Stimulated activated CD8-positive, alpha-beta memory T cell treated with anti-CD3 and anti-CD28 coated beads, Interleukin-4, amount 100 ng/mL, for 1 hour (primary cell): ENCODE measurements at places on chromosomes 4 and X.

DNA sequence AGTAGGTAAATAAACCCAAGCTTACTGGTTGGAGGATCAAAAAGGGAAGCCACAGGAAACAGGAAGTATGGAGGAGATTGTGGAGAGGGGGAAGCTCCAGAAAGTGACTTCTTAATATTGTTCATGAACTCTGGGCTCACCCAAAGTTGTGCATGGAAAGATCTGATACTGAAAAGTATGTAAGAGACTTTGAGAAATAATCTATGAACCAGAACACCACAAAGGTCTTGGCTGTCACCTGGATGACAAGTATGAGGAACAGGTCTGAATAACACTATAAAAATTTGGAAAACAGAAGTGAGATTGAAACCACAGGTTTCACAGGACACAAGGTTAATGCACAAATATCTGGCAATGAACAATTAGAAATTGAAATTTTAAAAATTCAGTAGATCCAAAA, 567.4 kb downstream of the INPP4B start:
- no peak for DNase-seq

- no peak for DNase-seq
Measured at GRCh38 chrX:97039363-97040029, 155.8 kb downstream of the RPA4 start.

DNA sequence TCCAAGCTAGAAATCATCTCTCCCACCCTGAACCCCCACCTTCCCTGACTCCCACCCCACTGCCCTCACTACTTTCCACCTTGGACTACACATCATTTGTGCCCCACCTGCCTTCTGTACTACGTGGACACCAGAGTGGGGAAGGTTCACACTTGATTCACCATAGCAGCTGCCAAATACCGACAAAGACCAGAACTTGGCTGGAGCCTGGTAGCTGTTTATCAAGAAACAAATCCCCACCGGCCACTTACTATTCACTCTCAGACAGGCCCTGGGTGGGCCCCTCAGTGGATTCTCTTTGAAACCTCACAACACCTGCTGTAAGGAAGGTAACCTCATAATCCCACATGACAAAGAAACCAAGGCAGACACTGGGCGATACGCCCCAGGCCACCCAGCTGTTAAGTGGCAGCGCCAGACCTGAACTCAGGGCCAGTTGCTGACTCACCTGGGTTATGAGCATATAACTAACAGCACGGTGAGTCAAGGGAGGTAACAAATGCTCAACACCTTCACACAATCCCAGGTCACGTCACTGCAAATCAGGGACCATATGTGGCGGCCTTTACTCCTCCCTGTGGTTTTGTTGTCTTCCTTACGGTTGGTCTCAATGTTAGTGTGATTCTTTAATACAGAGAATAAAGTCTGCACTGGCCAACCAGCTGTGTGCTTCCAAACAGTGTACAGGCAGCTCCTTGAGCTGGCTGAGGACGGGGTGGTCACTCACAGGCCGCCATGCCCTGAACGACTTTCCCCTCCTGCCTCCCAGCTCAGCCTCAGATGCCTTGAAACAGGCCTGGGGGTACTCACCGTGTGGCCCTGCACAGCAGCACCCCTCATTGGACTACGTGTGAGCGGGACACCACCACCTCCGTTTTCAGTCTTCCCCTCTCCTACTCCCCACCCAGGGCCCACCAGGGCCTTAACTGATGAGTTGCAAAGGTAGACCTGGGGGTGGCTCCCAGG, 7.5 kb downstream of the WDR1 start:
- no peak for DNase-seq

DNA sequence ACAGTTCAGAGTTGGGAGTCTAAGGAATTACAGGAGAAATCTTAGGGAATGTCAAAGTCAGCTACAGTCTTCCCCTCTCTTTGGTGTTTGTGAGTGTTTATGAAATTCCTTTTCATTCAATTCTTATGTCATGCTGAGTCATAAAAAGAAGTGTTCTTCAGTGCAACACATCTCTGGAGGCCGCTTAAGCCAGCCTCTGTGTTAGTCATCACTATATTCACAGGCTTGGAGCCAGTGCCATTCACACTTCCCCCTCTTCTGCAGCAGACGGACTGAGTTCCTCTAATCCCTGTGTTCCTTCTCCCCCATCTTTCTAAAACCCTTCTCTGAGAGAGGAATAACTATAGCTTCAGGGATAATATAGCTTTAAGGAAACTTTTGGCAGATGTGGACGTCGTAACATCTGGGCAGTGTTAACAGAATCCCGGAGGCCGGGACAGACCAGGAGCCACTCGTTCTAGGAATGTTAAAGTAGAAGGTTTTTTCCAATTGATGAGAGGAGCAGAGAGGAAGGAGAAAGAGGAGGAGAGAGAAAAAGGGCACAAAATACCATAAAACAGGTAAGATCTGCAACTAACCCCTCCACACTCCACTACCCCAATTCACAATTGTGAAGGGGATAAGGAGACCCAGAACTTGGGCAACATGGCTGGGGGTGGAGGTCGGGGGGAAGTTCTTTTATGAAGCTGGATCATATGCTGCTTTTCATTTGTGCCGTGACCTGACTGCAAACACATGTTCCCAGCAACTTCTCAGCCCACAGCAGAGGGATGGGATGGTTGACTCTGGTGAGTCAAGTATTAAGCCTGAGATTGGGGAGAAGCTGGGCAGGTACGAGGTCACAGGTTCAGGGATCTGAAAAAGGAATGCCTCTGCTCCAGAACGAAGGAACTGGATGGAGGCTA, at the start of gene SRPX2:
Gene SRPX2, plus strand, starts transcription at position 244 of the 905 bp plus-strand sequence. CDS start 2,124 bp downstream, outside the sequence.
- DNase-seq: no peak

GRCh38 chr4:70619778-70620177, 8.8 kb upstream of the ENAM start:
- DNase-seq: no peak

GRCh38 chr4:8113611-8114377, 44.8 kb downstream of the ABLIM2 start:
- DNase-seq: no peak
